CD4-positive, alpha-beta memory T cell (primary cell): ENCODE measurements at places on chromosomes 3 and 15.

- DNase-seq, result no peak
These were observed 9.0 kb upstream of the ZBED2 start for GRCh38 chr3:111604119-111604518.

DNA sequence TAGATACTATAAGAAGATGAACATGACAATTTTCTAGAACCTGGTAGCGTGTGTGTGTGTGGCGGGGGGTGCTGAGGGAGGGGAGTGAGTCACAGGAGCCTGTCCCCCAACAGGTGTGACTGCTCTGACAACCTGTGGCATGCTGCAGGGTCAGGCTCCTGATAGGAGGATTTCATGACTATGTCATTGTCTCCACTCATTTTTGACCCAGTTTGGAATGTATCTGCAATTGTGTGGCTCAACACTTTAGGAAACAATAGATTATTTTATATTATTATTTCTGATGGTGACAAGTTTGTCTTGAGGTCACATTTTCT is 9.3 kb upstream of the VILL start:
- no peak for DNase-seq

- DNase-seq, result no peak
These were observed 15.9 kb downstream of the ZXDC start for GRCh38 chr3:126459763-126460127.

DNA sequence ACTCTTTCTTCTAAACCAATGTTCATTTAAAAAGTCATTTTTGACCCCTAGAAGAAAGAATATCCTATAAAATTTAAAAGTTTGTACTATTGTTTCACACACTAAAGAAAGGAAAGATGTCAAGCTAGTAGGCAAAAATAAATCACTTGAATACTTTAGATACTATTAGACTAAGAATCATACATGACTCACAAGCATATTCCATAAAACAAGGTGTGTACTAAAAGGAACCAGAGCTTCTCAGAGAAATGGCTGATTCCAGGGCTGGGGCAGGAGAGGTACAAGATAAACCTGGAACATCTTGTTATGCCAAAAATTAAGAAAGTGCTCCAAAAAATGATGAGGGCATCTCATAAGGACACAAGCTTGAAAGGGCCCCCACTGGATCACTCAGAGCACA is 8.7 kb downstream of the DLG1 start:
- DNase-seq, result no peak
